Epithelial cell of umbilical artery (primary cell): ENCODE measurements at places on chromosomes 1 and 21. TPM values are rescaled to one million over a fixed set of nuclear protein-coding genes. Genes with fewer than 3 reads are reported as not detected.

Gene TTC24
- total RNA-seq, result not detected in 2 replicates

Gene DISP1
- 0.97 and 1.4 TPM in 2 replicates for total RNA-seq

Gene GNAT2
- total RNA-seq, result 0.32 TPM in 1 of 2 replicates, not detected in the other

Gene HAO2
- not detected in 2 replicates for total RNA-seq

Gene MMEL1
- 1.5 and 3.9 TPM in 2 replicates for total RNA-seq

Gene F13B
- not detected in 2 replicates for total RNA-seq

Gene ICOSLG
- total RNA-seq, result 0.76 and 1.3 TPM in 2 replicates

Gene SLFNL1
- 0.46 TPM in 1 of 2 replicates, not detected in the other for total RNA-seq

Gene MMP23B
- total RNA-seq, result 0.61 and 0.97 TPM in 2 replicates

Gene ANKRD65
- under 0.01 TPM in 1 of 2 replicates, not detected in the other for total RNA-seq

Gene FMO4
- 0.76 and 0.97 TPM in 2 replicates for total RNA-seq

Gene ADAR
- 55.9 and 118 TPM in 2 replicates for total RNA-seq

Gene FCRL2
- not detected in 2 replicates for total RNA-seq

Gene VCAM1
- total RNA-seq, result 14.3 and 47.1 TPM in 2 replicates

Gene NR5A2
- 4.5 and 14.3 TPM in 2 replicates for total RNA-seq

Gene GPA33
- total RNA-seq, result not detected in 2 replicates

Gene DCST1
- not detected in 2 replicates for total RNA-seq

Gene ETS2
- total RNA-seq, result 13.6 and 34.5 TPM in 2 replicates

Gene KCNE2
- not detected in 2 replicates for total RNA-seq

Gene NCF2
- not detected in 2 replicates for total RNA-seq
